Activated T-helper 2 cell treated with anti-CD3 and anti-CD28 coated beads, Interferon-gamma antibody, Interleukin-2, Interleukin-4, amounts not matched to agents 10 μg/mL and 5 μg/mL and 100 μg/mL, durations not matched to agents 14 hours and 24 hours and 36 hours (primary cell): ENCODE measurements at places on chromosomes 11 and 22. TPM values are rescaled to one million over a fixed set of nuclear protein-coding genes. Genes with fewer than 3 reads are reported as not detected.

PNPLA5 gene
- not detected in 2 replicates for total RNA-seq

DNA sequence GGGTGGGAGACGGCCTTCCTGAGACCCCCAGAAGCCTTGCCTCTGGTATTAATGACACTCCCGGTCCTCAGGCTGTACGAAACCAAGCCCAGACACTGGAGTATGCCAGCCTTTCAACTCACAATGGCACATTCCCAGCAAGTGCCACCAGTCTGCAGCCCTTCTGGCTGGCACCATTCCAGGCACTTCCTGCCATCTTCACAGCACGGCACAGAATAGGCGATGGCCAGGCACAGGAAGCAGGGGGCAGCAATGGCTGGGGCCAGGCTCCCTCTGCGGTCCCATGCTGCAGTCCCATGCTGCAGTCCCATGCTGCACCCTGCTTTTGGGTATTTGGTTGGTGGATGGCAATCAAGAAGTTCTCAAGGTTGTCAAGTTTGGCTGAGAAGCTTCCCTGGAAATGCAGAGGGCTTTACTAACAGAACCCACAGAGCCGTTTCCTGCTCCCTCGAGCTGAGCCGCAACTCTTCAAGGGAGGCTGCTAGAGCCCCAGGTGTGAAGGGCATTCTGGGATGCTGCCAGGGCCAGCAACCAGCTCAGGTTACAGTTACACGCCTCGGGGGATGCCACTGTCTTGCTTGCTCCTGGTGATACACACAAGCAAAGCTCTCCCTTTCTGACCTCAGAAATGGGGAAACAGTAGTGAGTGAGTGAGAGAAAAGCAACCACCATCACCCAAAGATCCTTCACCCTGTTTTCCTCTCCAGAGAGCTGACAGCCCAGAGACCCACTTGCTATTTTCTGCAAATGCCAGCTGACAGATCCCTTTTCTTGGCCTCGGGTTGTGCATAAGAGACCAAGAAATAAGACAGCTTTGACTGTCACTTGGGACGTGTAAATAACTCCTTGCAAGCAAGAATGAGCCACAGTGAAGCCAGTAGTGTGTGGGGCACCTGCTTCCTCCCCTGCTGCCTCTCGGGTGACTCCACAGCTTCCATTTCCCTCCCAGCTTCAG lies 23.9 kb downstream of the LRFN4 start:
- no peaks in the 10 kb centered on the region for H3K36me3 ChIP-seq
- DNase-seq, result no peak
- H3K4me1 ChIP-seq, result peaks cover 7% of the 10 kb centered on the region
- H3K27ac ChIP-seq, result no peak overlapping the region

GRCh38 chr11:118305726-118306125 lies 1.2 kb downstream of the CD3E start:
- no peaks in the 10 kb centered on the region for H3K27me3 ChIP-seq
- peaks cover 53% of the 10 kb centered on the region for H3K4me1 ChIP-seq
- peaks cover 56% of the 10 kb centered on the region for H3K36me3 ChIP-seq
- H3K4me3 ChIP-seq, result peak overlapping the region; percentile 89

- H3K4me3 ChIP-seq, result no peak overlapping the region
- DNase-seq, result no peak
- H3K27me3 ChIP-seq, result peaks cover 26% of the 10 kb centered on the region
- no peak overlapping the region for H3K27ac ChIP-seq
Measured at GRCh38 chr11:76317296-76317695, 63.6 kb downstream of the THAP12 start.

C11orf42 gene
- not detected in 2 replicates for total RNA-seq

OR52H1 gene
- total RNA-seq, result 0.30 TPM in 1 of 2 replicates, not detected in the other

DNA sequence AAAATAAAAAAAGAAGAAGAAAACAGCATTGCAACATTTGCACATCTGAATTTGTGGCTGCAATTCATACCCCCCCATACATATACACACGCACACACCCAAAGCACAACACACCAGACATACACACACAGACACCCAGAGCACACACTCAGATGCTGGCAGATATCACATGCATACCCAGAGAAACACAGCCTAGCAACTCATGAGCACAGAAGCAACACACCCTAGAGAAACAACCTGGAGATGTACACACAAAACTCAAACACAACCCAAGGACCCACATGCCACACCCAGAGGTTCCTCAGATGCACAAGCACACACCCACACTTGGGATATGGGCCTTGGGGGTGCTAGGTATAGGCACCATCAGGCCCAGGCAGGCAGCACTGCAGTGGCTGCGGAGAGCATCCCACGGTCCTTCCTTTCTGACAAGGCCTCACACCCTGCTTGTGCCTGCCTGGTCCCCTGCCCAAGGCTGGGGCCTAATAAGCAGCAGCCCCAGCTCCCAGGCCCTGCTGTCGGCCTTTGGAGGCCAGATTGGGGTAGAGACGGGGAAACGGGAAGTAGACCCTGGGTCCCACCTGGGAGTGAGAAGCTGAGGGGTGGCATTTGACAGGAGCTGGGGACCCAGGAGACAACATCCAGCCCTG lies 3.1 kb downstream of the CST6 start:
- no peak overlapping the region for H3K27ac ChIP-seq
- H3K4me3 ChIP-seq, result no peak overlapping the region
- H3K36me3 ChIP-seq, result no peaks in the 10 kb centered on the region

- H3K27me3 ChIP-seq, result no peaks in the 10 kb centered on the region
- H3K36me3 ChIP-seq, result no peaks in the 10 kb centered on the region
- no peaks in the 10 kb centered on the region for H3K4me1 ChIP-seq
- H3K4me3 ChIP-seq, result no peak overlapping the region
- no peak overlapping the region for H3K27ac ChIP-seq
- DNase-seq, result no peak
Measured at GRCh38 chr11:58059007-58059350, 28.2 kb downstream of the OR6Q1 start.

- no peaks in the 10 kb centered on the region for H3K36me3 ChIP-seq
Measured at GRCh38 chr11:92844197-92844596, 125.3 kb upstream of the MTNR1B start.
